ENCODE measurements at places on chromosomes 13 and 19.

DNA sequence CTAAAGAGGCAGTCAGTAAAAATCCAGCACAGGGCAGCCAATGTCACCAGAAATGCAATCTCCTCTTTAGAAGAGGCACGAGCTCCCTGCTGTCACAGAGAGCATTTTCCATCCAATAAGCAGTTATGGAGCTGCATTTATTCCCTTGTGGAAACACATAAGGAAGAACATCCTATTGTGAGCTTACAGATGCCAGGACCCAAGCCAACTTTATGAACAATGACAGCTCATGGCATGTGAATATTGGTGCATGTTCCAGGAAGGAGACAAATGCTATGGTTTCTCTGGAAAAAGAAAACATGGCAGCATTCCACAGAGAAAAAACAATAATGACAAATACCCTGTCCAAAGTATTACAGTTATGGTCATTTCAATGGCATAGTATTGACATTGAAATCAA, 955.6 kb downstream of the UQCRFS1 start:
- no peak for ATAC-seq

- peak; percentile 55 for ATAC-seq
These were observed 8.0 kb downstream of the MYO1F start for GRCh38 chr19:8569066-8569771.

DNA sequence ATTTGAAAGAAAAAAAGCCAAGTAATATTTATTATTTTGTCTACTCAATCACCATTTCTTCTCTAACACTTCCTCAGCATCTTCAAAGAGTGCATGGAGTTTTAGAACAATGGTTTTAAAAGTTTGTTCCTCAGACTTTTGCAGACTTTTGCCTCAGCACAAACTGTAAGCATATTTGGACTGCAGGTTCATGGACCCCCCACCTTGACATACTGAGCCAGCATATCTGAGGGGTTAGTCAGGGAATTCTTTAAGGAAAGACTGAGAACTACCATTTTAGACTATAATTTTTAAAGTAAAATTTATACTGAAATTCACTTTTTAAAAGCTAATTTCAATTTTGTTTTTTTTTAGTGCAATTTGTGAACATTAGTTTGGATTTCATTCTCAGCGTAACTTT, 1676.8 kb upstream of the PCDH20 start:
- no peak for ATAC-seq

DNA sequence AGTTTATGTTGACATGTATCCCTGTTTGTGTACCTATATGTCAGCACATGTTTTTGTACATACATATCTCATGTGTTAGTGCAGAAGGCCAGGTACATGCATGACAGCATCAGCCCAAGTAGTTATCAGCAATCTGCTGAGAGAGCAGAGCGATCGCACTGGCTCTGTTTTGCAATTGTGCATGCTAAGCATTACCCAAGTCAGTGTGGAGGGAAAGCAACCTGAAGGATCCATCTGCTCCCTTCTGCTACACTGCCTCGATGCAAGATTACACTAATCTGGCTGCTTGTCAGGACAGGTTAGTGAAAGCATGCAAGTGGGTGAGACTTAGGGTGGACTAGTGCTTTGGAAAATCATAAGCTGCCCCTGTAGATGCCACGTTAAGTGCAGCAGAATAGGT, 211.8 kb downstream of the PCCA start:
- ATAC-seq = no peak

DNA sequence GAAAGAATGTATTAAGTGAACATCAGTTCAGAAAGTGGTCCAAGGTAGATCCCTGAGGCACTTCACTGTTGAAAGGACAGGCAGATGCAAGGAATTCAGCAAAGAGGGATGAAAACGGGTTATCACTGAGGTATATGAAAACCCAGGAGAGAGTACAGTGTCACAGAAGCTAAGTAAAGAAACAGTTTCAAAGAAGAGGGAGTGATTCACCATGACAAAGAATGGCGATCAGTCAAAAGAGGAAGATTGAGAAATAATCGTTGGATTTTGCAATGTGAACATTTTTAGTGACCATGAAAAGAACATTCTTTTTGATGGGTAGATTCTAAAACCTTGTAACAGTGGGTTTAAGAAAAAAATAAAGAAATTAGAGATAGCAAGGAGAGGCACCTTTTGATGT, 99.3 kb downstream of the EPSTI1 start:
- no peak for ATAC-seq

- ATAC-seq = no peak
These were observed 7.4 kb upstream of the ZNRF4 start for GRCh38 chr19:5447700-5448311.

DNA sequence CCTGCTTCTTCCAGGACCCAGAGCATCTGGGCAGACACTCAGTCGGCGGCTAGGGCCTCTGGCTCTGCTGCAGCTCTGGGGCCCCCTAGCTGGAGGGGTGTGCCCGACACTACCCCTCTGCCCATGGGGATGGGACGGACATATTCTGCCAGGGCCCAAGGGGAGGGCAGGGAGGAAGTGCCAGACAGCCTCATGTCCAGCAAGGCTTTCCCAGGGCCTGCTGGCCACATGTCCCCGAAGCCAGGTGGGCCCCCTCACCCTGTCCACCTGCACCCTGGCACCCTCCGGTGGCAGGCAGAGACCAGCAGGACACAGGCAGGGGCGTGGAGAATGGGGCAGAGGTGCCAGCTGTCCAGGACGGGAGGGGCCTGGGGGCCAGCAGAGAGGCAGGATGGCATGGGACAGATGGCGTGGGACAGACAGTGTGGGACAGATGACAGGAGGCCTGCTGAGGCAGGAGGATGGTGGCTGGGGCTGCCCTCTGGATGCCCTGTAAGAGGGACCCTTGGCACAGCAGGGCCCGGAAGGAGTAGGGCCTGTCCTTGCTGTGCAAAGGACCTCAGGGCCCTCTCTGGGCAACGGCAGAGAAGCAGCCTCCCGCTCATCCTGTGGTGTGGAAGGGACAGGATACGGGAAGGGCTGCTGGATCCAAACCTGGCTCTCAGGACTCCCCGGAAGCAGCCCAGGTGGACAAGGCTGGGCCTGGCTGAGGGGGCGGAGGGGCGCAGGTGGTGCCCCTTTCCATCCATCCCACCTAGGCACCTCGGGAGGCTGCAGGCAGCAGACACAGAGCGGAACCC, 29.1 kb downstream of the CEBPG start:
- ATAC-seq = no peak

DNA sequence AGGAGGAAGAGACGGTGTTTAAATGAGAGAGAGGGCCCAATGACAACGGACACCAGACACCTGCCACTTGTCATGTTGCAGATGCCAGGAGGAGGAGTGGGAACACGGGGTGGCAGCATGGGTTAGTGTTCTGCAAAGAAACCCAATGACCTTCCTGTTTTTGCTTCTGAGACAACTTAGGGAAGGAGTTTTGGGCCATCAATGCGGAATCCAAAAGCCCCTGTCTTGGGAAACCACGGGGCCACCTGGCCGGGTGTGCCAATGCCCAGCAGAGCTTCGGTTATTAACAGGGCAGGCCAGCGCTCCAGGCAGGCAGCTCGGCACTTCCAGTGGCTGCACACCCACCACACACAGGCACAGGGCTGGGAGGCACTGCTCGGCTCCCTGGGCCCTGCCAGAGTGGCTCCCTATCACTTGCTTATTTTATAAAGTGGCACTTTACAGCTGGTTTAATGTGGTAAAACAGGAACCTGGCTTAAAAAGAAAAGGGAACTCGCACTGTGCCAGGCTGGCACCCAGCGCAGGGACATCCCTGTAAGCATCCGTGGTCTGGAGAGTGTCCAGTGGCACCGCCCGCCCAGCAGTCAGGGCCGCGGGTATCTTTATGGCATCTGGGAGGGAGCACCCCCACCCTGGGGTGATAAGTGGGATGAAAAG, 19.1 kb downstream of the ELL start:
- peak; percentile 23 for ATAC-seq

- no peak for ATAC-seq
These were observed 1.3 kb downstream of the FCGRT start for GRCh38 chr19:49513746-49514118.

DNA sequence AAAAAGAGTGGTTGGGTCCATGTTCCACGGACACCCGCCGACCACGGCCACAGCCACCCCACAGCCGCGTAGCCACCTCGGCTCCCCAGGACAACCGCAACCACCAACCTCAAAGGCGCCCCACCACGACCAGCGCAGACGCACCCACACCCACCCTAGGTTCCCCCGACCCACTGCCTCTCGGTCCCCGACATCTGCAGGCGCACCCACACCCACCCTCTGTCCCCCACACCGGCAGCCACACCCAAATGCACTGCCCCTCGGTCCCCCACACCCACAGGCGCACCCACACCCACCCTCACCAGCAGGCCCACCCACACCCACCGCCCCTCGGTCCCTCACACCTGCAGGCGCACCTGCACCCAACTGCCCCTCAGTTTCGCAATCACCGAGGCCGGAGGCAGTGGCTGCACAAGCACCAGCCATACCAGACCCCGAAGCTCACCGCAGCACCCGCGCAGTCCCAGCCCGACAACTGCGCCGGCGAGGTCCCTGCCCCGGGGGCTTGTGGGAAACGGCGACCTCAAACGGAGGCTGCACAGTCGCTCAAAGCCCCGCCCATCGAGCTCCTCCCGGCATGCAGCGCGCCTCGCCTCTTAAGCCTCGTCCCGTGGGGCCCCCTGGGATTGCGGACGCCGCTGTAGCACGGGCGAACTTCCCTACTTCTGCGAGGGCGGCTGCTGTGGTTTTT, 18.3 kb downstream of the ZNF77 start:
- ATAC-seq = no peak

- ATAC-seq = no peak
These were observed 1104.9 kb upstream of the SLC10A2 start for GRCh38 chr13:104170980-104171555.

DNA sequence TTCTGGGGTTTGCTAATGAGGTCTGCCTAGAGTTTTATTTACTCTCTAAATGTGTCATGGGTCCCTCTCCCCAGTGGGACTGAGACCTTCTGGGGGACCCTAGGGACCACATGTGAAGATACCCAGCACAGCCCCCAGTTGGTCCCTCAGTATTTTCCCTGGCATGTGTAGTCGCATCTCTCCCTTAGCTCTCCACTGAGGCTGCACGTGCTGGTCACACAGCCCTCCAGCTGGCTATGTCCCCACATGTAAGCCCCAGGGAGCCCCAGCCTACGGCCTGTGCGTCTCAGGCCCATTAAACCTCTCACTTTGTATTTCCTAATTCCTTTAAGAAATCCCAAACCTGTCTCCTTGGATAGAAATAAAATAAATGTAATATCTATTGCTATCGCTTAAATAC, 189.6 kb upstream of the TSHZ3 start:
- ATAC-seq = no peak

DNA sequence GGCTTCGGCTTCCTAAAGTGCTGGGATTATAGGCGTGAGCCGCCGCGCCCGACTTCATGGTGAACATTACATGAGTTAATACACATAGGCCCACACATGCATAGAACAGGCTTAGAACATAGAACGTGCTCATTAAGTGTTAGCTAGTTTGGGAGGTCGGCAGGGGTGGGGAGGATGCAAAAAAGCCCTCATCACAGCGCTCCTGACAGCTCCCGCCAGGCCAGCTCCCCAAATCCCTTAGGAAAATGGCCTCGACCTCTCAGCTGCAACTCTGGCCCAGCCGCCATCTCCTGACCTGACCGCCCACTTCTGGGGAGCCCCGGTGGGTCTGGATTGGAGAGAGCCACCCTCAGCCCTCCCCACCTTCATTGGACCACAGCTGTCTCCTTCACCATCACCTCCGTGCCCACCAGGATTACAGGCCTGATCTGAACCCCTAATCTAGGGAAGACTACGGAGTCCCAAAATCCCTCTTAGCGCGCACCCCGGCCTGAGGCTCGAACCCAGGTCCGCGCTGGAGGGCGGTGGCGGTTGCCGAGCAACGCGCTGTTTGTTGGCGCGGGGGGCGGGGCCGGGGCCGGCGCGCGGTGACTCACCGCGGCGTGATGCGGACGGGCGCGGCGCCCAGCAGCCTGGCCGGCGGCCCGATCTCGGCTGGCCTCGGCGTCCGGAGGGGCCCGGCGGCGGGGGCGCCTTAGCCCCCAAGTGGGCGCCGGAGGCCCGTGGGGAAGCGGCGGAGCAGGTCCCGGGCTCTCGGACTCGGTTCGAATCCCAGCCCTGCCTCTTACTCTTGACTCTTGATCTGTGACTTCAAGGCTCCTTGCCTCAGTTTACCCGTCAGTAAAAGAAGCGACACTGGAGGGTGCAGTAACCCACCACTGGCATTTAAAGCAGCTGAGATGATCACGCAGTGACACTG, 26.7 kb upstream of the NANOS3 start:
- ATAC-seq = peak; percentile 59

DNA sequence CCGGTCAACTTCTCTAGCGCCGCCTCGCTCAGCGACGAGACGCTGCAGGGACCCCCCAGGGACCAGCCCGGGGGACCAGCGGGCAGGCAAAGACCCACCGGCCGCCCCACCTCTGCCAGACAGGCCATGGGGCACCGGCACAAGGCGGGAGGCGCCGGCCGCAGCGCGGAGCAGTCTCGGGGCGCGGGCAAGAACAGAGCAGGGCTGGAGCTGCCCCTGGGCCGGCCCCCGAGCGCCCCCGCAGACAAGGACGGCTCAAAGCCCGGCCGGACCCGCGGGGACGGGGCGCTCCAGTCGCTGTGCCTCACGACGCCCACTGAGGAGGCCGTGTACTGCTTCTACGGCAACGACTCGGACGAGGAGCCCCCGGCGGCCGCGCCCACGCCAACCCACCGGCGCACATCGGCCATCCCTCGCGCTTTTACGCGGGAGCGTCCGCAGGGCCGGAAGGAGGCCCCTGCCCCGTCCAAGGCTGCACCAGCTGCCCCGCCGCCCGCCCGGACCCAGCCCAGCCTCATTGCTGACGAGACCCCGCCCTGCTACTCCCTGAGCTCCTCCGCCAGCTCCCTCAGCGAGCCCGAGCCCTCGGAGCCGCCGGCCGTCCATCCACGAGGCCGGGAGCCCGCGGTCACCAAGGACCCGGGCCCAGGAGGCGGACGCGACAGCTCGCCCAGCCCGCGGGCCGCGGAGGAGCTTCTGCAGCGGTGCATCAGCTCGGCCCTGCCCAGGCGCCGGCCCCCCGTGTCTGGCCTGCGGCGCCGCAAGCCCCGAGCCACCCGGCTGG, 11.3 kb downstream of the C19orf25 start:
- ATAC-seq = no peak

DNA sequence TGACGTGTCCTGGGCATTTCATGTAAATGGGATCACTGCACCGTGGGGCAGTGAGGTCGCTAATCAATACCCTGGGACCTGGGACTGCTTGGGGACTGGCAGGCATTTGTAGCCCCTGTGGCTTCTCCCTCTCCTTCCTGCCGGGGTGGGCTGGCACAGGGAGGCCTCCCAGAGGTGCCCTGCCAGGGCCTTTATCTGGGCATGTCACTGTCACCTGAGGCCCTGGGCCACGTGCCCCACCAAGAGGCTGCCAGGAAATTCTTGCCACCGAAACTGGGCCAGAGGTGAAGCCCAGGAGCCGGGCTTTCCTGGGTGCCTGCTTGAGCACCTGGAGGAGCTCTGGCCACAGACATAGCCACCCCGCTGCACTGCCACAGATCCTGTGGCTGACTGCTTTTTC, 1.8 kb upstream of the NMRK2 start:
- peak; percentile 36 for ATAC-seq

All from gastroesophageal sphincter (tissue), 4 donors.